ENCODE measurements at places on chromosomes 7 and 10. TPM values are rescaled to one million over a fixed set of nuclear protein-coding genes. Genes with fewer than 3 reads are reported as not detected.

Gene CLCN1
- total RNA-seq = 0.56 TPM

Gene GPER1
- 0.59 TPM for total RNA-seq

Gene CYP17A1
- not detected for total RNA-seq

Gene MMP21
- not detected for total RNA-seq

Gene DOCK1
- total RNA-seq = 19.7 TPM

Gene OPALIN
- not detected for total RNA-seq

Gene VCL
- 42.1 TPM for total RNA-seq

Gene SEC31B
- total RNA-seq = 22.3 TPM

Gene SFTPA2
- total RNA-seq = 0.39 TPM

- DNase-seq = no peak
These were observed 180.8 kb downstream of the CCDC71L start for GRCh38 chr7:106480161-106480579.

DNA sequence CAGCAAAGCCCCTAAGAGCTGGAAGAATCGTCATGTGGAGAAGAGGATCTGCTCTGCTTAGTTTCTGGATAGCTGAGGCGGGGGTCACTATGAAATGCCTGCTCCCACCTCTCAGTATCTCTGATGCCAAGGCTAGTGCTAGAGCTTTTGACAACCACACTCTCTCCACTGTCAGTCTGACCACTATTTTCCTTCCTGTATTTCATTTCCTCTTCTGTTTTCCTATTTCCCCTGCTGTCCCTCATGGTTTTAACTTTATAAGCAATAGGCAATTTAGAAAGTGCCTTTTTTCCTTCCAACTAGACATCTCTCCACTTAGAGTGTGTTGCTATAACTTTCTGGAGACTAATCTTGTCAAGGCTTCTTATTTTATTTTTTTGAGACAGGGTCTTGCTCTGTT, 23.6 kb downstream of the C7orf57 start:
- no peak for DNase-seq

DNA sequence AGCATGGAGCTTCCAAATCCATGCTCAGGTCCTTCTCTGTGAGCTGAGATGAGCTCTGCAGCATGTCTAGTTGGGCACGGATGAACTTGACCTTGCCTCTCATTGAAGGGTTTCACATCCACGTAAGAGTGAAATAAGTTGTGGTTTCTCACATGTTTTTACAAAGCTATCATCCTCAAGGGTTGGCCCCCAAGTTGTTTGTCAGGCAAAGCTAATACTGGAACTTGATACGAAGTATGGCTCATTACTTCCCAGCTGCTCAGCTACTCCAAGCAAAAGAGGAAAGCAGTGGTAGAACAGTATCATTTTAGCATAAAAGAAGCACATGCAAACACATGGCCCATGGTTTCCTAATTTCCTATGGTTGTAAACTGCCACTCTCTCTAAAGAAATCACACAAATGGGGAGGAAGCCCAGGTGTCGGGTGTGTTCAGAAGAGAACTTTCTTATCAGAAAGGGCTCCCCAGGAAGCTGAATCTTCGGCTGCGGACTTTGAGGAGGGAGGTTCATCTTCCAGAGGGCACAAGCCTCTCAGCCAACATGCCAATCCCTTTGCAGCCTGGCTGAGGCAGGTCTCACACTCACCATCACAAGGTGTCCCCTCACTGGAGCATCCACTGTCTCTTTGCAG, 45.3 kb downstream of the PDLIM1 start:
- no peak for DNase-seq

DNA sequence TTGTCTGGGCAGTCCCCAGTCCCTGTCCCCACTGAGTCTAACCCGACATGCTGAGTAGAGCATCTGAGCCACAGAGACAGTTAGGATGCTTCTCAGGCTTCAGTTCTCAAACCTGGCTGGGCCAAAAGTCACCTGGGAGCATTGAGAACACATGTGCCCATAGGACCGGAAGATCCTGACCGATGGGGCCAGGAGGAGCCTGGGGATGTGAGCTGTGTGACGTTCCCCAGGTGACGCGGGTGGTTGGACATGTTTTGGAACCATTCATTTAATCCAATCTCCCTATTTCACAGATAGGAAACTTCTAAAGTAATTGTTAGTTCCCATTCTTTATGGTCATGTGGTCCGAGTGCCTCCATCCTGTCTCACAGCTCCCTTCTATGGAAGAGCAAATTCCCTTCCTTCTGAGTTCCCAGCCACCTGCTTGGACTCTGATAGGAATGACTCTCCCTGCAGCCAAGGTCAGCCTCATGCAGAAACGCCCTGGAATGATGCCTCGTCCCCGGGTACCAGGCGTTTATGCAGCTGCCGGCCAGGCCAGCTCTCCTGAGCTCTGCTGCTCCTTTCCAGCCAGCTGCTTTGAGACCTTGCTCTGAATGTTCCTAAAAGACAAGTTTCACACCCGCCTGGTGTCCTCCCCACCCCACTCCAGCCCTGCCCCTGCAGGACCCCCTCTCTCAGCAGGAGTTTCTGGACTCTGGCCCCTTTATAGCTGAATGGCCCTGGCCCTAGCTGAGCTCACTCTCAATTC, 166.5 kb upstream of the RHEB start:
- no peak for DNase-seq

GRCh38 chr10:36358736-36359135, 716.6 kb upstream of the FZD8 start:
- no peak for DNase-seq

- no peak for DNase-seq
These were observed 14.2 kb upstream of the PDCD4 start for GRCh38 chr10:110857265-110858171.

GRCh38 chr7:121620206-121620605, 224.1 kb upstream of the FAM3C start:
- DNase-seq = no peak

DNA sequence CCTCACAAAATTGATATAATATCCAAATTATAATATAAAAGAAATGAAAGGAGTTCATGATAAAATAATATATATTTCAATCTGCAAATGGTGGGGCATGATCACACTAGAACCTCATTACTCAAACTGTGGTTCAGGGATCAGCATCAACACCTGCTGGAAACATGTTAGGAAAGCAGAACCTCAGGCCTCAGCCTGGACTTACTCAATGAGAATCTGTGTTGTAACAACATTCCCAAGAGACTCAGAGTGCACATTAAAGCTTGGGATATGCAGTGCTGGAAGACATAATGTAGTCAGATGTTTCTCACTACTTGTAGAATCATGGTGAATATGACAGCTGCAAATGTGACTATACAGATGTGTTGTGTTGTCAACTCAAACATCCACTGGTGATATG, 81.7 kb upstream of the ITPRID1 start:
- DNase-seq = no peak

All from glutamatergic neuron (in vitro differentiated cells).